ENCODE measurements at places on chromosomes 3 and 15. TPM values are rescaled to one million over a fixed set of nuclear protein-coding genes. Genes with fewer than 3 reads are reported as not detected.
A peak's percentile ranks its signal among the peaks of the same experiment; 100 is the strongest.

GRCh38 chr3:113601240-113601639 is 68.9 kb downstream of the SIDT1 start:
- no peak for DNase-seq

DNA sequence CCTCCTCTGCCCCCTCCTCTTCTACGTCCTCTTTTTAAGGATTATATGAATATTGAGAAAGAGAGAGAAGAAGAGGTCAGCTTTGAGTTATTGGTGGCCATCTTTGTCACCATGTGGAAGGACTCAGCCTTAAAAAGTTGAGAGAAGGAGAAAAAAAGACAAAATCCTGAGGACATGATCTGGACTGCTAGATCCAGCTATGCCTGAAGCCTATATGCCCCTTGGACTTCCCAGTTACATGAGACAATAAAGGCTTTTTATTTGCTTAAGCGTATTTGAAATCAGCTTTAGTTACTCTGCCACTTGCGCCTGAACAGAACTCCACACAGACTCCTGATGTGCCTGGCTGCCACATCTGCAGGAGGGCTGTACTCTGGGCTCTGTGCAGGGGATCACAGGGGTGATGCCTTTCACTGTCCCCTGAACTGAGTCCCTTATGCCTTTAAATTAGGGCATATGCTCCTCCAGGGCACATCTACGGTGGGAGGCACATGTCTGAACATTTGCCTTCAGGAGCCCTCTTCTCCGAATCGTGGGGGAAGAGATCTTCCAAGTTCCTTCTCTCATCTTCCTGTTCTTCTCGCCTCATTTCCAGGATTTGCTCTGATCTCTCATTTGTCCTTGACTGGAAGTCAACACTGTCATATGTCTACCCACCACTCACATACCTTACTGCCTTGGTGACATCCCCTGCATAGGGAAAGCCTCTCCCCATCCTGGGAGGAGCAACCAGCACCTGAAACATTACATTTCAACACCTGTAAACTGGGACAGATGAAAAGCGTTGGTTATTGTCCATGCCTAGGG is 14.0 kb upstream of the PLA2G4E start:
- peak; percentile 61 for DNase-seq

GRCh38 chr3:163919154-163919553 is 1159.1 kb downstream of the SI start:
- DNase-seq: no peak

DNA sequence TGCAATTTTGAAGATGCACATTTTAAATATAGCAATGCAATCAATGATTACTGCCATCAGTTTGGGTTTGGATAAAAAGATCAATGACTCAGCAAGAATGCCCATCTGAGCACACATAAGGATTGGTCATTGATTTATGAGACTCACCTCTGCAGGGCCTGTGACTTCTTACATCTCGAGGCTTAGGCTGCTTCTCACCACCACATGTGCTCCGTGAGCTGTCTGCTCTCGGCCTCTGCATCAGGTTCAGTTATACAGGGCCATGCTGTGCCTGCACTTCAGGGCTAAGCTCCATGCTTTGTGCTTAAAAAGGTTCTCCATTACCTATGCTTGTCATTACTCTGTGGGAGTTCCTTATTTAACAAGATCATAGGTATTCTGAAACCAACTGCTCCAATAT is 887.5 kb downstream of the DIPK2A start:
- no peak for DNase-seq

GRCh38 chr3:21168471-21168870 is 582.5 kb downstream of the ZNF385D start:
- no peak for DNase-seq

DNA sequence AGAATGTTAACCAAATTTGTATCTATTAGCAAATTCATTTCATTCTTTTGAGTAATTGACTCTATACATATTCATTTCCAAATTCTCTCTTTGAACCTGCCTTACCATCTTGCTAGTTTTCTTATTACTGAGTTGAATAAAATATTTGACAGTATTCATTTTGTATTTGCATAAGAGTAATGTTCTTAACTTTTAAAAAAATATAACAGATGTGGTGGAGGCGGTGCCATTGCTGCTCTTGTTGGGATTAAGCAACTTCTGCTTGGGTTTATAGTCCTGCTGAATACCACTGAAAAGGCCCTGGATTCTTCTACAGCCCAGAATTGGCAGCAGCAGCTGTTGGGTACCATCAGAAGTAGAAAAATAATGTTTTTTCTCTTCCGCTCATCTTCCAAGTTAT is 148.9 kb upstream of the PEX5L start:
- DNase-seq: no peak

GRCh38 chr3:20047976-20048883 is 8.0 kb downstream of the KAT2B start:
- DNase-seq: no peak

- DNase-seq: no peak
These were observed 207.8 kb downstream of the THSD4 start for GRCh38 chr15:71323082-71323481.

GRCh38 chr3:172061724-172062184 is 22.4 kb downstream of the FNDC3B start:
- no peak for DNase-seq

DNA sequence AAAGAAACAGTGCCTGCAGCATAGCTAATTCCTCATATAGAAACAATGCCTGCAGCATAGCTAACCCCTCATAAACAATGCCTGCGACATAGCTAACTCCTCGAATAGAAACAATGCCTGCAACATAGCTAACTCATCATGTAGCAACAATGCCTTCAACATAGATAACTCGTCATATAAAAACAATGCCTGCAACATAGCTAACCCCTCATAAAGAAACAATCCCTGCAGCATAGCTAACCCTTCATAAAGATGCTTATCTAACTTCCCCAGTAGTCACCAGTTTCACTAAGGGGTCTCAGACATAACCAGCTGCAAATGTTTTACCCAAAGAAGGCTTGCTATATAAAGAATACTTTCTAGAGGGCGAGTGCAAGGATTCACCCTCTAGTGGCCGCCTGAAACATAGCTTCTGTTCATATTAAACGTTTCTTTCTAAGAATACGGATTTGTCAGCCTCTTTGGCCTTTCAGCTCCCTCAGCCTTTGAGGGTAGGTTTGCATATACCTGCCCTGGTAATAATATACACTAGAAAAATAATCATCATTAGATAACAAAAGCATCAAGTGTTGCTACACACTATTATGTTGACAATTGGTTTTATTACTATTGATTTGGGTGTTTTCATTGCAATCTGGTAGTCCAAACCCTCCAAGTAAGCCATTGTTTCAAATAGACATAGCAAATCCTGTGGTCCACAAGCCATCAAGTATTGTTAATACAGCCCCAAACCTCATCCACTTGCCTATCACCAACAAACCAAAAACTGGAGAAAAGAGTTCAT is 44.4 kb upstream of the FAN1 start:
- no peak for DNase-seq

DNA sequence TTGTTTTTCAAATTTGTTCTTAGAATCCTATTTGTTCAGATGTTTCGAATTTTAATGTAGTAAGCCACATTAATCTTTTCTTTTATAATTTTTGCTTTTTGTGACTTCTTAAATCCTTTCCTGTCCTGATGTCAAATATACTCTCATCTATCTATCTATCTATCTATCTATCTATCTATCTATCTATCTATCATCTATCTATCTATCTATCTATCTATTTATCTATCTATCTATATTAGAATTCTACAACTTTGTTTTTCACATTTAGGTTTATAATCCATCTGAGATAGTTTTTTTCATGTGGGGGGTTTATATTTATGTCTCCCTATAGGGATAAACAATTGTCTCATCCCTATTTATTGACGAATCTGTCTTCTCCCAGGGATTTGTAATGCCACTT is 32.1 kb downstream of the CTXND1 start:
- DNase-seq: no peak

DNA sequence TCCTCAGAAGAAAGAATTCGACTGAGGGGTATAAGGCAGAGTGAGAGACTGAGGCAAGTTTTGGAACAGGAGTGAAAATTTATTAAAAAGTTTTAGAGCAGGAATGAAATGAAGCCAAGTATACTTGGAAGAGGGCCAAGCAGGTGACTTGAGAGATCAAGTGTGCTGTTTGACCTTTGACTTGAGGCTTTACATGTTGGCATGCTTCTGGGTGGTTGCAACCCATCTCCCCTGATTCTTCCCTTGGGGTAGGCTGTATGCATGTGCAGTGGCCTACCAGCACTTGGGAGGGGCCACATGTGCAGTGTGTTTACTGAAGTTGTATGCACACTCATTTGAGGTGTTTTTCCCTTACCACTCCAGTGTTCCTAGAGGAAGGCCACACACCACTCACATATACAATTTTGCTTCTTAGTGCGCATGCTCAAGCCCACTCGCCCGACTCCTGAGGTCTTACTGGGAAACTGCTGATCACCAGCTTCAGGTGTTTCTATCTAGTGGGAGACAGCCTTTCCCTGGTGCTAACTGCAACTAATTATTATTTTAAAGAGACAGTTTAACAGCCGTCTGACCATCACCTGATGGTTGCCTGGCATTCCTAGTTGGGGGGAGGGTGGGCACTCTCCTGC is 61.5 kb upstream of the CADPS start:
- DNase-seq: no peak

GRCh38 chr3:125643172-125643571 is 47.9 kb upstream of the OSBPL11 start:
- no peak for DNase-seq

DNA sequence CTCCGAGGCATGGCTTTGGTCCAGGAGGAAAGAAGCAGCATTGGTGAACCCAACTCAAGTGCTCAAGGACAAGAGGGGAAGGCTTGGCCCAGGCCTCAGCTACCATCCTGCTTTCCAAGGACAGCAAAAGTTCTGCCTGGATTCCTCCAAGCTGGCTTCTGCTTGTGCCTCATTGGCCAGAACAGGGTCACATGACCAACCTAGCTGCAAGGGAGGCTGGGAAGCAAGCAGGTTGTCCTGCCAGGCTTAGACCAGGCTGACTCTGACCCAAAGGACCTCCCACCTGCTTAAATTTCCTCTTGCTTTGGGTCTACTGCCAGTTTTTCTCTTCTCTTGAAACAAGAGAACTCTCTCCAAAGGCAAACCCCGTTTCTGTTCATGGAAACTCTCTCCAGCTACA is 70.7 kb downstream of the RPN1 start:
- no peak for DNase-seq

- no peak for DNase-seq
These were observed 343.0 kb upstream of the PLSCR5 start for GRCh38 chr3:146948186-146948585.

DNA sequence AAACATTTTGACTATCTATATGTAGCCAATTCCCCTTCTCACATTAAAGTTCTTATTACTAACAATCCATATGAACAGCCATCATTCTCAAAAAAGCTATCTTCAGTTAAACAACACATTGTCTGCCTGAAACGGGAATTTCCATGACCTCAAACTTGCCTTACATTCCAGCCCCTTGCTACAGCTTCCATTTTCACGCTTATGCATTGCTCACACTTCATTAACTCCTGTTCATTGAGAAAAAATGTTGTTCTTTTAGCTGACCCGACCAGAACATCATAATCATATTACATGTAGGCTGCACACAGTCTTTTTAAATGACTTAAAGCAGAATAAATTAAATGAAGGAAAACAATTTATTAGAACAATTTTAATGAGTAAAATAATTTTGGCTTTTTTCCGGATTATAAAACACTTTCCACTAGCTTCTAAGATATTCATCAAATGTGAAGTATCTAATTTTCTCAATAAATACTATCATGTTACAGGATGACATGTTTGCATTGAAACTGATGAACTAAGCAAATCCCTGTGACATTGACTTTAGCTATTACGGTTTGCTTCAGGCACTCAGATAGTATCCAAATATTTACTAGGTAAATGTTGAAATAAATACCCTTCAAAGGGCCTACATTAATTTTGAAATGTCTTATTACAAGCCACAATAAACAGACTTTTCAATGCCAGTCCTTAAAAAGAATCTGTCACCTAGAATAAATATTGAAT is 49.9 kb downstream of the P3H2 start:
- DNase-seq: no peak

- no peak for DNase-seq
These were observed 13.3 kb downstream of the ETV5 start for GRCh38 chr3:186095561-186096081.

DNA sequence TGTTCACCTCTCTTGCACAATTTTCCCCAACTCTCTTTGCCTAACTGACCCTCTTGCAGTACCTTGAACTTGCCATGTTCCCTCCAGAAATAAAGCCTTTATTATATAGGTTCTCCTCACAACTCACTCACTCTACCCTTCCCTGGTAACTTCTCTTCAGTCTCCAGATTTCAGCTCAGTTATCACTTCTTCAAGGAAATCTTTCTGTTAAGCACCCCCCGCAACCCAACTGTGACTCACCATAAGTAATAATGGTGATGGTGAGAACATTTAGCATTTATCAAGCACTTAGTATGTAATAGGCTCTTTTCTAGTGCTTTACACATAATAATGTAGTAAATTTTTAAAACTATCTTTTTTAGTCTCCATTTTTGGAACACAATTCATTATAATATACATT is 8.1 kb upstream of the OR5K1 start:
- no peak for DNase-seq

DNA sequence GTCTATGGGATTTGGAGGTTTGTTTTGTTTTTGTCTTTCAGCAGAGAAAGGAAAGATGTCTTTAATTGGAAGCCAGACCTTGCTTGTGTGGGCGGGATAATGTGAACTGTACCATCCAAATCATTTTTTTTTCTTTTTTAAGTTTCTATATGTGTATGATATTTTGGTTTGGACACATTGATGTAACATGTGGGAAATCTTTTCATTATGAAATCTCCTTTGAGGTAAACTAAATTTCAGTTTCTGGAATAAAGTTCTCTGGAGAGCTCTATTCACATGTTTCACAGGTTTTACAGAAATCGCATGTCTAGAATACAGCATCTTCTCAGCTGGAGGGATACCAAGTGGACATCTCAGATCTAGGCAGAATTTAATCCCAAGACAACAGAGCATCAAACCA is 451.5 kb upstream of the MDFIC2 start:
- no peak for DNase-seq

- DNase-seq: no peak
These were observed 782 bp upstream of the BCL6 start for GRCh38 chr3:187746059-187746441.

DNA sequence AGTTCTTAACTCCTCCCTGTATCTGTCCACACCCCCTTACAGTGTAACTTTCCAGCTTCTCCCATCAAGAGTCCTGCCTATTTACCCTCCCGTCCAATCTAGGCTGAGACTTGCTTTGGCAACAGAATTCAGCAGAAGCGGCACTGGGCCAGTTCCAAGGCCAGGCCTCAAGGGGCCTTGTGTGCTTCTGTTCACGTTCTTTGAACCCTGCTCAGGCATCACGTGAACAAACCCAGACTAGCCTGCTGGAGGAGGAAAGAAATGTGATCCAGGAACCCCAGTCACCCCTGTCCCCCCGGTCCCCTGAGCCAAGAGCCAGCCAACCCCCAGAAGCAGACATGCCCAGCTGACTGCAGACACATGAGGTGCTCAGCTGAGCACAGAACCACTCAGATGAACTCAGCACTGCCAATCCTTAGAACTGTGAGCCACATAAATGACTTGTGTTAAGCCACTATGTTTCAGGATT is 76.1 kb upstream of the DCLK3 start:
- no peak for DNase-seq

GRCh38 chr15:68377766-68378165 is 54.2 kb downstream of the ITGA11 start:
- DNase-seq: peak; percentile 2

- peak; percentile 54 for DNase-seq
These were observed 206.7 kb downstream of the THRB start for GRCh38 chr3:24287755-24288450.

Gene CCRL2
- total RNA-seq: 1.1 TPM

Gene PIK3CB
- total RNA-seq: 56.1 TPM

Gene OSTN
- total RNA-seq: not detected

Gene DOCK3
- 3.4 TPM for total RNA-seq

Gene RHOV
- 96.8 TPM for total RNA-seq

Gene CPNE9
- 1.6 TPM for total RNA-seq

Gene RLBP1
- not detected for total RNA-seq

Gene ITIH1
- not detected for total RNA-seq

Gene PPP1R14D
- 2.4 TPM for total RNA-seq

Data from lower leg skin (tissue), 4 donors.